H1 (cell line): ENCODE measurements at places on chromosomes 3 and 15.

DNA sequence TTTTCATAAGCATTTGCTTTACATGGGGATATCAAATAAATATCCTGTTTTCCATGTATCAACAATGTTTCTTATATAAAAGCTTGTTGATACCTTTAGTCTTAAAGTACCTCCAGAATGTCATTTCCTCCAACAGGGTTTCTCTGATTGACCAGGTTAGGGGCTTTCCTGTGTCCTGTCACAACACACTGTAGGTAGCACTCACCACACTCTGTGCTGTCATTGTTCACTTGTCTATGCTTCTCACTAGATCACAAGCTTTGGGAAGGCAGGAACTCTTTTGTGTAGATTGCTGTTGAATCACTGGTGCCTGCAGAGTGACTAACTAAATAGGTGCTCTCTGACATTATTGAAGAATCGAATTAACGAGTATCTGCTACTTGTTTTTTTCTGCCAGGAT lies 49.8 kb downstream of the USP50 start:
- H3K4me1 ChIP-seq, result no peaks in the 10 kb centered on the region
- DNase-seq, result no peak
- H3K27ac ChIP-seq, result no peak overlapping the region
- H3K27me3 ChIP-seq, result no peaks in the 10 kb centered on the region

DNA sequence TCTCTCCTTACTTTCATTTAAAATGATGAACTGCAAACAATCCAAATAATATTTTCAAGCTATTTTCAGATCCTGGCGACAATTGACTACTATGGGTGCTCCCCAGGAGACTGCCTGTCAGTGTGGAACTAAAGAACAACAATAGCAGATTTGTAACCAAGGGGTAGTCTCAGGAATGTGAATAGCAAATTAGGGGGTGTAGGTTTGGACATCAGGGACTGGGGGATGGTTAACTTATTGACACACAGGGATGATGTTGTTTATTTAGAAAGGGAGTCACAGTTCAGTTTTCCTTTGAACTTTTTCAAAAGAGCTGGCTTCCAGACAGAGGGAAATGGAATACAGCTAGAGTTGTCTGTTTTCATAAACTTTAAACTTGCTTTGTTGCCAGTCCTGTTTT lies 229.8 kb downstream of the LRTM1 start:
- DNase-seq, result no peak
- H3K27ac ChIP-seq, result no peak overlapping the region
- no peaks in the 10 kb centered on the region for H3K36me3 ChIP-seq
- H3K4me1 ChIP-seq, result peaks cover 8% of the 10 kb centered on the region; the same call in 1 of the 2 replicates
- H3K4me3 ChIP-seq, result no peak overlapping the region

- no peak overlapping the region for H3K4me3 ChIP-seq
- no peak overlapping the region for H3K27ac ChIP-seq
- no peak for DNase-seq
- H3K36me3 ChIP-seq, result no peaks in the 10 kb centered on the region
Observed at GRCh38 chr3:58899159-58899952, 150.5 kb downstream of the CFAP20DC start.

- no peaks in the 10 kb centered on the region for H3K36me3 ChIP-seq
- H3K27me3 ChIP-seq, result no peaks in the 10 kb centered on the region
- no peak overlapping the region for H3K4me3 ChIP-seq
- no peaks in the 10 kb centered on the region for H3K4me1 ChIP-seq
- no peak for DNase-seq
Observed at GRCh38 chr3:162138509-162138908, 641.9 kb downstream of the OTOL1 start.

- H3K4me1 ChIP-seq, result peaks cover under 1% of the 10 kb centered on the region; the same call in 1 of the 2 replicates
- H3K27ac ChIP-seq, result no peak overlapping the region
- H3K27me3 ChIP-seq, result no peaks in the 10 kb centered on the region; the same call in 1 of the 2 replicates
- H3K4me3 ChIP-seq, result no peak overlapping the region
Observed at GRCh38 chr3:197562398-197563251, 6.9 kb upstream of the BDH1 start.
